Tongue (tissue), 3 donors: ENCODE measurements at places on chromosomes 1 and 21. TPM values are rescaled to one million over a fixed set of nuclear protein-coding genes. Genes with fewer than 3 reads are reported as not detected.

KCNT2 gene
- total RNA-seq, result 10.5 TPM

FAM163A gene
- total RNA-seq, result 0.21 TPM

HSD3B1 gene
- not detected for total RNA-seq

DNA sequence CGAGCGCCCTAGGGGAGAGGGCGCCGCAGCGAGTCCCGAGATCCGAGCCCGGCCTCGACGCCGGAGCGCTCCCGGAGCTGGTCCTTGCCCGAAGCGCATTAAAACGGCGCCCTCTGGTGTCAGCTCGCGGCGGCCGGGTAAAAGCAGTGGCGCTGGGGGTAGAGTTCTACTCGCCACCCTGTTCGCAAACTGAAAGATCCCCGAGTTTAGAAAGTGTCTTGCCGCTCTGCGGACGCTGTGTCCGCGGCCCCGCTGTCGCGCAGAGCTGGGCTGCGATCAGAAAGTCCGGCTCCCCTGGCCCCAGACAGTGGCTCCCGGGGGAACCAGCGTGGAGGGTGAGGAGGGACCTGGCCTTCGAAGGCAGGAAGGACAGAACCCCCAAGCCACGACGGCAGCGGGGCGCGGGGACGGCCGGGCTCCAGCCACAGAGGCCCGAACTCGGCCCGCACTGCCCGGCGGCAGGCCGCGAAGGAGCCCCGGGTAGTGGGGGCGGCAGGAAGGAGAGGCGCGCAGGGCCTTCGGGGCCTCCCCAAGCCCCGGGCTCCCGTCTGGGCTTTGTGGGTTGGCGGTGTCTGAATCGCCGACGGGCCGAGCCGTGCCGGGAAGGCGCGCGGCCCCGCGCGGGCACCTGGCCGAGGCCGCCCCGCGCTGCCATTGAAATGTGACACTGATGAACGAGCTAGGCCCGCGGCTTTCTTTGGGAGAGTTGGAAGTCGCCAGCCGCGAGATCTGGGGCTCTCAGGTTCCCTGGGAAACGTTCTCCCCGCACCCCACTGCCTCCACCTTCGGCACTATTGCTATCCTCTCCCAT is 39.1 kb upstream of the NFIA start:
- peak; percentile 92 for DNase-seq

DNA sequence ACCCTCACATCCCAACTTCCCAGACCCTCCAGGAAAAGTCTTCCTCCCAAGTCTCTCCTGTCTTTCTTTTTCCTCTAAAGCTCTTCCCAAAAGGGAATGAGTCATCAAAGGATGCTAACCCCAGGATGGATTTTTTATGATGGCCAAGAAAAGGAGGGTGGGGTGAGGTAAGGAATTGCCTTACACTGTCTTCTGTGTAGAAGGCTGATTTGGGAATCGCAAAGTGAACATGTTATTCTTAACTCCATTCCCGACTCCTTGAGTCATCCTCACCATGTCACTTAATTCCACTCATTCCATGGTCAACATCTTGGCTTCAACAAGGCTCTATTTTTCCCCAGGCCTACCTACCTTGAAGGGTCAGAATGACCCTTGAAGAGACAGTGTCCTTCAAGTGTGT is 44.0 kb downstream of the TBX15 start:
- no peak for DNase-seq

DNA sequence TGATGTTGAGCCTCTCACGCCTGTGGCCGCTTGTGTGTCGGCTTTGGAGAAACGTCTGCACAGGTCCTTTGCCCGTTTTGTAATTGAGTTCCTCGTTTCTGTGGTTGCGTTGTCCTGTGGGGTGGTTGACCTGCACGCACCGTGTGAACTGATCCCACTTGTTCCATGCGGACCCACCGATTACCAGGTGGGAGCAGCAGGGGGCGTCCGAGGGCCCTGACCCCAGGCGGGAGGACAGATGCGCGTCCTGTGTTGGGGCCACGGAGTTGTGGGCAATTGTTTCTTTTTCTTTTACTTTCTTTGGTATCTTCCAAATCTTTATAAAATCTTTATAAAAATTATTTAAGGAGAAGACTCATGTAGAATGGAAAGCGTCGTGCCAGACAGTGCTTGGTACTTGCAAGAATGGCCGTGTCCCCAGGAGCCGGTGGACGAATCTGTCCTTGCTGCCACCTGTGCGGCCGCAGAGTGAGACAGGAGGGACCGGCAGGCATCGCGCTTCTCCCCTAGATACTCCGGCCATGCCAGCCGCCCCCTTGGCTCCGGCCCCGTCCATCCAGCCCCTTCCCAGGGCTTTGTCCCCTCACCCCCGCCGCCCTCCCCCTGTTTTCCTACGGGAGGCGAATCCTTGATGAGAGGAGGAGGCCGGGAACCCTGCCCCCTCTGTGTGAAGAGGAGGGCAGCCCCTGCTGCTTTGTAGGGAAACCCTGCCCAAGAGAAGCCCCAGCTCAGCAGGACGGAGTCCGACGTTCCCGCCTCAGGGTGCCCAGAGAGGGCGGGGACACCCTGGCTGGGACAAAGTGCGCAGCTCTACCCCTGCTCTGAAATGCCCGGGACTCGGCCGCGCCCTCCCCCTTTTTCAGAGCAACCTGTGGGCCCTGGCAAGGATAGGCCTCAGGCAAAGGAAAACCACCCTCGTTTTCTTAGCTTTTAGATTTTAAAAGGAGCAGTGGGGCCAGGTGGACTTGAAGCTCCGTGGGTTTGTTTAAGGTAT is 41.7 kb downstream of the PRKCZ start:
- DNase-seq, result peak; percentile 53

DNA sequence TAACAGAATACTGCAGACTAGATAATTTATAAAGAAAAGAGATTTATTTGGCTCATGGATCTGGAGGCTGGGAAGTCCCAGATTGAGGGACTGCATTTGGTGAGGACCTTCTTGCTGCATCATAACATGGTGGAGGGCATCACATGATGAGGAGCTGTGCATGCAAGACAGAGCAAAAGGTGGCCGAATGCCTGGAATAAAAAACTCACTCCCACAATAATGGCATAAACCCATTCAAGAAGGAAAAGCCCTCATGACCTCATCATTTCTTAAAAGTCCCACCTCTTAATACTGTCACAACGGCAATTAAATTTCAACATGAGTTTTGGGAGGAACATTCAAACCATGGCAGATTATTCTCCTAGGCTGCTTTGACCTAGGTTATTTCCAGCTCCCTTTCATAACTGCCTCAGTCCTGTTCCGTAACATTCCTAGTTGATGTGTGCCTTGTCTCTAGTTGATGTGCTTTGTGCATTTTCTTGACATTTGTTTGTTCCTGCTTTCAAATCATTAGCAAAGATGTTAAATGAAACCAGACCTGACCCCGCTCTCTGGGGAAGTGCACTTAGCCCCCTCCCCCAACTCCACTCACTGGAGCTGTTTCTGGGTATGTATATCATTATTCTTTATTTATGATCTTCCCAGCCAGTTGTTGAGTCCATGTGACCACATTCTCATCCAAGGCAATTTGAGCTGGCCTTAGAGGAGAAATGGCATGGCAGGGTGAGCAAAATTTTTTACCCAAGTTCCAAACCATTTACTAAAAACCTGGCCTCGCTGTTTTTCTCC is 148.5 kb downstream of the GDAP2 start:
- DNase-seq, result peak; percentile 82

DNA sequence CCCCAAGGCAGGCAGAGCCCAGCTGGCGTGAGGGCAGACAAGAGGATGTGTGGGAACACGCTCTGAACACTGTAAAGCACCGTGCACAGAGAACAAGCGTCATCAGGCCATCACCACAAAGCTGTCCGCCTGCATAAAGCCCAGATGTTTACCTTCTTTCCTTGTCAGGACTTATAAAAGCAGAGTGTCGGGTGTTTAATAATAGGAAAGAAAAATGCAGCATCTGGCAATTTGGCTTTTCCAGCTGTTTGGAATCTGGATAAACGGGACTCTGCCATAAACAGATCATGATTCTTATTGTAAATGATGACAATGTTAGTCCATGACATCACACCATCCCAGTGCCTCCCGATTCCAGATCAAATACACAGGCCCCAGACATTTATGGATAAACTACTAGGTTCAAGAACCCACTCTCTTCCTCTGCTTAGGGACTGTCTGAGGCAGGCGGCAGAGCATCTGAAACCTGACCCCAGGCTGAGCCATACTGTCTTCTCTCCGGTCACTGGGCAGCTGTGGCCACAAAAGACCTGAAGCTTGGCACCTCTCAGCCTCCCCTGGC is 4.2 kb downstream of the GLIS1 start:
- DNase-seq, result peak; percentile 15
